Vagina (tissue), 2 donors: ENCODE measurements at places on chromosomes 2 and 18. TPM values are rescaled to one million over a fixed set of nuclear protein-coding genes. Genes with fewer than 3 reads are reported as not detected.

DNA sequence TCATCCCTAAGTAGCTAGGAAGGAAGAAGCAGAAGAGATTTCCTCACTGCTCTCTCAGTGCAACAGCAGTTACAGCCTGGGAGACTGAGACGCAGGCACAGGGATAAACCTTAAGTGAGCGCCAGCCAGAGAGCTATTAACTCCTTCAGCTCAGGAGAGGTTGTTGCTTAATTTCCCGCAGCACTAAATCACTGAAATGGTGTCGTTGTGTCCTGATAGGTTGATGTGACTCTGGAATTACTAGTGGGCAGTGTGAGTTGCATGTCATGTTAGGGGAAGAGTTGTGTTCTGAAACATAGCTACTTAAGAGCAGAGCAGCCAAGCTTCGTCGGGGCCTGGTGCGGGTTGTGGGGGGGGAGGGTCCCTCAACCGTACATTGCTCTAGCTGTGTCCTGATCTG is 225.8 kb downstream of the NAPG start:
- H3K4me1 ChIP-seq = no peaks in the 10 kb centered on the region
- H3K36me3 ChIP-seq = no peaks in the 10 kb centered on the region
- H3K27ac ChIP-seq = no peak overlapping the region
- no peaks in the 10 kb centered on the region for H3K27me3 ChIP-seq
- DNase-seq = no peak

TLX2 gene
- total RNA-seq = 6.6 TPM

GRCh38 chr2:204032301-204032700 is 95.7 kb downstream of the ICOS start:
- no peaks in the 10 kb centered on the region for H3K36me3 ChIP-seq
- no peaks in the 10 kb centered on the region for H3K27me3 ChIP-seq
- H3K4me3 ChIP-seq = no peak overlapping the region
- no peak overlapping the region for H3K27ac ChIP-seq
- peaks cover 6% of the 10 kb centered on the region for H3K4me1 ChIP-seq

DNA sequence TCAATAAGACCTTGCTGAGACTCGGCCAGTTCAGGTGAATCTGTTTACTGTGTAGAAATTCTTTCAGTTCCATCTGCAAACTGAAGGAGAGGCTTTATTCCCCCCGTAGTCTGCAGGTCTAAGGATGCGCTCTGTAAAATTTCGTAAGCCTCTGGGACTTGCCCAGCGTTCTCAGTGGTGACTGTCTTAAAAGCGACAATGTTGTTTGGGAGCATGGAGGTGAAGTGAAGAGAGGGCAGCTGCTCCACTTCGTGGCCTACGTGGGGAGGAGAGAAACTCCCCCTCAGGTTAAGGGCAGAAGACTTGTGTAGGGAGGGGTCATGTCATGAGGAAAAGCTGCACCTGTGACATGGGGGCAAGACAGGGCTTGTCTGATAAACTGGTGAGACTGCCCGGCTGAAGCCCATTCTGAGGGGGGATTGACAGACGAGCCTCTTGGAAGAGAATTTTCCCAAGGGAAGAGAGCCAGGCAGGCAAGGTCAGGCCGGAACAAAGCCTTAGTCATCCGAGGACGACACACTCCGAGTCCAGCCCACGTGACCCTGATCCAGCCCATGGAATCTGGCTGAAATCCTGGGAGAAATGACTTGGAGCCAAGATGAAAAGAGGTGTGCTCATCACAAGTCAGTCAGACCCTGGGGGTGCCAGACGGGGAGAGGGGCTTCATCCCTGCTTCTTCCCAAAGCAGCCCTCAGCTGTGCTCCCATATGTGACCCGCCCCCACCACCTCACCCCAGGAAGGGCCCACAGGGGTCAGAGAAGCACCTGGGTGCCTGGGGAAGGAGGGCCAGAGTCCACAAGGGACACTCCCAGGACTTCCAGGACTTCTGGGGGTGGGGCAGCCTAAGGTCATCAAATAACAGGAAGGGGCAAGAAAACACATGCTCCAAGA is 88.5 kb upstream of the SH3BP4 start:
- peaks cover 26% of the 10 kb centered on the region for H3K4me1 ChIP-seq
- no peaks in the 10 kb centered on the region for H3K36me3 ChIP-seq
- no peak overlapping the region for H3K27ac ChIP-seq
- no peaks in the 10 kb centered on the region for H3K27me3 ChIP-seq
- no peak overlapping the region for H3K4me3 ChIP-seq

ADD2 gene
- 3.4 TPM for total RNA-seq

DNA sequence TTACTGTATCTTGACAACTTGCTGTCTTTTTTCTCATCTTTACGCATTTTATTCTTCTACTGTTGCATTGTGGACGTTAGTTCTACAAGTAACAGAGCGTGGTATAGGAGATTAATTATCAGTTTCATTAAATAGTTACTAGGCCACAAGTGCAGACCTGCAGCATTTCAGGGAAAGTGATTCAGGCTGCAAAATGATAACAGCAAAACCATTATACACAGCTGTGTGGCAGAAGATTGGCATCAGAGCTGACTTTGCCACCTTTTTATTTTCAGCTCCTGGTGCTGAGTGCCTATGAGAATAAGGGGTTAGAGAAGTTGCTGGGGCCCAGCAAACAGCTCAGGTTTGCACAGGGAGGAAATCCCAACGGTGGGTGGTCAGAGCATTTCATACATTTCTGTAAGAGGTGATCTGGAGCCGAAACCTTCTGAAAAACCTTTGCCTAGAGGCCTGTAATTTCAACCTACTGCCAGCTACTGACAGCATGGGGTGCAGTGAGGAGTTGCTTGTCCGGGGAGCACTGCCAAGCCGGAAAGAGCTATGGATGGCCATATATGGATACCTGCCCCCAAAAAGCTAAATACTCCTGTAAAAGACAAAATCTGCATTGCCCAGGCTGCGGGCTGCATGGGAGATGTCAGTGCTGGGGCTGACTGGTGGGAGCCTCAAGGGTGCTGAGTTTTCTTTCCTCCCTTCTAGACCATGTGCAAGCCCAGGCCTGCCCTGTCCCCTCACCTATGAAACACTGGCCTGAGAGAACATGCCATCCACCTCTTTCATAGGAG is 2.7 kb upstream of the CCBE1 start:
- H3K4me3 ChIP-seq = no peak overlapping the region
- H3K27me3 ChIP-seq = peaks cover 5% of the 10 kb centered on the region
- peaks cover 22% of the 10 kb centered on the region for H3K4me1 ChIP-seq
- no peaks in the 10 kb centered on the region for H3K36me3 ChIP-seq
- H3K27ac ChIP-seq = no peak overlapping the region
- no peak for DNase-seq

GRCh38 chr18:51664236-51664635 is 466.8 kb upstream of the MEX3C start:
- H3K4me1 ChIP-seq = no peaks in the 10 kb centered on the region
- no peak overlapping the region for H3K27ac ChIP-seq
- no peak overlapping the region for H3K4me3 ChIP-seq
- no peak for DNase-seq
- no peaks in the 10 kb centered on the region for H3K36me3 ChIP-seq

- no peak for DNase-seq
- H3K27me3 ChIP-seq = no peaks in the 10 kb centered on the region
- H3K4me3 ChIP-seq = no peak overlapping the region
- no peaks in the 10 kb centered on the region for H3K36me3 ChIP-seq
- H3K4me1 ChIP-seq = peaks cover 14% of the 10 kb centered on the region
Measured at GRCh38 chr18:7624697-7625096, 57.6 kb downstream of the PTPRM start.

DNA sequence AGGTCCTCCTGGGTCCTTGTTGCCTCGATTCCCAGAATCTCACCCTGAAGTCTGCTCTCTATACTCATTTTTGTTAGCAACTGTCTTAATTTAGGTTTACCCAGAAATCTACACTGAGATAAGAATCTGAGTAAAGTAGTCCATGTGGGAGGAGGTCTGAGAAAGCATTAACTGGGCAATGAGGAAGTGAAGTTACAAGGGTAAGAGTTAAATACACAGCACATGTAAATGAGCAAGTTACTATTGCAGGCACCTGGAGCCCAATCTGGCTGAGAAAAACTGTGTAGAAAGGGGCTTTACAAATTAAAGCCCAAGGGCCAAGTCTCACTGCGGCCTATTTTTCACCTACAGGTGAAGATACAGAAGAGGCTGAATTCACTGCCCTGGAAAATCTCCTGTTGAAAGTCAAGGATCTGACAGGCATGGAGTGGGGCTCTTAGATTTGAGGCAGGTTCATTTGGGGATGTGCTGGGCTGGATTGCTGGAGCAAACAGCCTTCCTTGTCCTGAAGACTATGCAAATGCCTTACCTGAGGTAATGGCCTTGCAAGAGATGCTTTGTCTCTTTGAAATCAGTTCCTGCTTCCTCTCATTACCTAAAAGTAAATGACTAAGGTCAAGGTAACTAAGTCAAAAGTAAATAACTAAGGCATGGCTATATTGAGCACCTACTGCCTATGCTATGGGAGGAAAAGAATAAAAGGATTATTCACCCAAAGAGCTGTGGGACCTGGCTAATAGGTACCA is 84.4 kb upstream of the DYNAP start:
- no peaks in the 10 kb centered on the region for H3K4me1 ChIP-seq
- no peak overlapping the region for H3K4me3 ChIP-seq
- no peaks in the 10 kb centered on the region for H3K27me3 ChIP-seq
- H3K27ac ChIP-seq = no peak overlapping the region

GRCh38 chr2:44522846-44523245 is 161.1 kb downstream of the CAMKMT start:
- no peaks in the 10 kb centered on the region for H3K4me1 ChIP-seq

GPR55 gene
- 2.7 TPM for total RNA-seq

GRCh38 chr2:240391111-240392051 is 44.1 kb upstream of the GPC1 start:
- DNase-seq = no peak
- H3K4me1 ChIP-seq = peaks cover 17% of the 10 kb centered on the region
- no peaks in the 10 kb centered on the region for H3K27me3 ChIP-seq

TDRD15 gene
- total RNA-seq = not detected

- H3K4me1 ChIP-seq = no peaks in the 10 kb centered on the region
- DNase-seq = no peak
- H3K27ac ChIP-seq = no peak overlapping the region
Measured at GRCh38 chr2:79820281-79820680, 307.4 kb downstream of the CTNNA2 start.

CDH2 gene
- total RNA-seq = 3.7 TPM

DNA sequence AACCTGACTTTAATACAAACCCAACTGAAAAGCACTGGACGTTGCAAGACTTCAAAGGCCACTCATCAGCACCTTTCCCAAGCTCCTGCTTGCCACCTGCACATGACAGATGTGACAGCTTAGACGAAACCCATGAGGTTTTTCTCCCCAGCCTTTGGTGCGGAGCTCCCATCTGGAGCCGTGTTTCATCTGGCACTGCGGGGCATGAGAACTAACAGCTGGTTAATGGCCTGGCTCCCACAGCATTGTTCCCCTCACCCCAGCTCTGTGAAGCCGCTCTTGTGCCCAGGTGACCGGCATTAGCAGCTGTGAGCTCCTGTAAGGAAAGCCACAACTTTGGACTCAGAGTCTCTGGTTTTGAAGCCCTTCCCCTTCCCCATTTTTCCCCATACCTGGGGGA is 50.9 kb downstream of the GALR1 start:
- H3K27me3 ChIP-seq = no peaks in the 10 kb centered on the region
- no peak overlapping the region for H3K4me3 ChIP-seq
- H3K36me3 ChIP-seq = no peaks in the 10 kb centered on the region
- no peaks in the 10 kb centered on the region for H3K4me1 ChIP-seq
- no peak for DNase-seq

CMPK2 gene
- 5.6 TPM for total RNA-seq

- no peaks in the 10 kb centered on the region for H3K27me3 ChIP-seq
- DNase-seq = no peak
- no peak overlapping the region for H3K4me3 ChIP-seq
- H3K4me1 ChIP-seq = peaks cover 11% of the 10 kb centered on the region
- H3K27ac ChIP-seq = no peak overlapping the region
- H3K36me3 ChIP-seq = no peaks in the 10 kb centered on the region
Measured at GRCh38 chr2:234095301-234095700, 44.8 kb downstream of the SPP2 start.

GRCh38 chr2:222418739-222419138 is 5.6 kb upstream of the SGPP2 start:
- no peaks in the 10 kb centered on the region for H3K36me3 ChIP-seq
- no peaks in the 10 kb centered on the region for H3K27me3 ChIP-seq
- no peak for DNase-seq
- H3K4me1 ChIP-seq = no peaks in the 10 kb centered on the region
- no peak overlapping the region for H3K4me3 ChIP-seq
- H3K27ac ChIP-seq = no peak overlapping the region

GRCh38 chr18:50428531-50429206 is 53.8 kb downstream of the SKA1 start:
- no peak overlapping the region for H3K4me3 ChIP-seq
- no peak overlapping the region for H3K27ac ChIP-seq
- DNase-seq = no peak
- H3K27me3 ChIP-seq = no peaks in the 10 kb centered on the region

DNAJC5G gene
- total RNA-seq = 1.5 TPM

- H3K4me3 ChIP-seq = no peak overlapping the region
- H3K4me1 ChIP-seq = no peaks in the 10 kb centered on the region
- no peak for DNase-seq
- no peak overlapping the region for H3K27ac ChIP-seq
Measured at GRCh38 chr2:143474586-143474985, 345.4 kb downstream of the ARHGAP15 start.

STAT4 gene
- 9.1 TPM for total RNA-seq

METTL21A gene
- 7.6 TPM for total RNA-seq

- H3K36me3 ChIP-seq = no peaks in the 10 kb centered on the region
- no peaks in the 10 kb centered on the region for H3K4me1 ChIP-seq
- no peak for DNase-seq
- no peak overlapping the region for H3K27ac ChIP-seq
Measured at GRCh38 chr2:65681503-65681902, 249.1 kb upstream of the SPRED2 start.

DNA sequence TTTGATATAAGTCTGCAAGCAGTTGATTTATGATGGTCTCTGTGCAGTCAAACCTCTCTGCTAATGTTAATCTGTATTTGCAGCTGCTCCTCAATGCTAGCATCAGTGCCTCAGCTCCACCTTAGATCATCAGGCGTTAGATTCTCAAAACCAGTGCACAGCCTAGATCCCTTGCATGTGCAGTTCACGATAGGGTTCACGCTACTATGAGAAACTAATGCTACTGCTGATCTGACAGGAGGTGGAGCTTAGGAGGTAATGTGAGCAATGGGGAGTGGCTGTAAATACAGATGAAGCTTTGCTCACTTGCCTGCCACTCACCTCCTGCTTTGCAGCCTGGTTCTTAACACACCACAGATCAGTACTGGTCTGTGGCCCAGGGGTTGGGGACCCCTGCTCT is 18.4 kb downstream of the RBKS start:
- DNase-seq = no peak
- H3K36me3 ChIP-seq = no peaks in the 10 kb centered on the region
- H3K4me1 ChIP-seq = no peaks in the 10 kb centered on the region
- no peak overlapping the region for H3K4me3 ChIP-seq
- no peak overlapping the region for H3K27ac ChIP-seq
- H3K27me3 ChIP-seq = no peaks in the 10 kb centered on the region

GRCh38 chr18:38790303-38790702 is 1224.7 kb upstream of the CELF4 start:
- DNase-seq = no peak
- H3K4me1 ChIP-seq = no peaks in the 10 kb centered on the region
- no peaks in the 10 kb centered on the region for H3K36me3 ChIP-seq
- H3K27ac ChIP-seq = no peak overlapping the region
- no peaks in the 10 kb centered on the region for H3K27me3 ChIP-seq
